Caudate nucleus (tissue), 63 donors: ENCODE measurements at places on chromosomes 11 and 22.

DNA sequence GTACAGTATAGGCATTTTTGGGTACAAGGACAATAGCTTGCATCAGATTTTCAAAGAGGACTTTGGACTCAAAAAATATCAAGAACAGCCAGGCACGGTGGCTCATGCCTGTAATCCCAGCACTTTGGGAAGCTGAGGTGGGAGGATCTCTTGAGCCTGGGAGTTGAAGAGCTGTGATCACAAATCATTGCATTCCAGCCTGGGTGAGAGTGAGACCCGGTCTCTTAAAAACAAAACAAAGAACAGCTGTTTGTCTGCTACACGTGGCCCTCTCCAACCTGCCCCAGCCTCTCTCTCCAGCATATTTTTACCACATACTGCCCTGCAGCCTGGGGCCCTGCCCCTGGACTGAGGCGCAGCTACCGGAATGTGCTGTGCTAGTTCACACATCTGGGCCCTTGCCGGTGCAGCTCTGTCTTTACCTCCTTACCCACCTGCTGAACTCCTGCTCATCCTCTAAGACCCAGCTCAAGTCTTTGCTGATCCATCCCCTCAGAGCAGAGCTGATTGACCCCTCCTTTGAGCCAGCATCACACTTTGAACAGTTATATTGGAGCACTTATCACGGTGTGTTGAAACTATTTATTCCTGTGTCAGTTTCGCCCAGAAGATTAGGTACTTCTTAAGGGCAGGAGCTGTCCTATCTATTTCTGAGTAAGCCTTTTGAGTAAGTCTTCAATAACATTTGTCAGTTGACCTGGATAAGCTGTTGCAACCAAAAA is 29.4 kb downstream of the GRIK4 start:
- DNase-seq, result no peak

DNA sequence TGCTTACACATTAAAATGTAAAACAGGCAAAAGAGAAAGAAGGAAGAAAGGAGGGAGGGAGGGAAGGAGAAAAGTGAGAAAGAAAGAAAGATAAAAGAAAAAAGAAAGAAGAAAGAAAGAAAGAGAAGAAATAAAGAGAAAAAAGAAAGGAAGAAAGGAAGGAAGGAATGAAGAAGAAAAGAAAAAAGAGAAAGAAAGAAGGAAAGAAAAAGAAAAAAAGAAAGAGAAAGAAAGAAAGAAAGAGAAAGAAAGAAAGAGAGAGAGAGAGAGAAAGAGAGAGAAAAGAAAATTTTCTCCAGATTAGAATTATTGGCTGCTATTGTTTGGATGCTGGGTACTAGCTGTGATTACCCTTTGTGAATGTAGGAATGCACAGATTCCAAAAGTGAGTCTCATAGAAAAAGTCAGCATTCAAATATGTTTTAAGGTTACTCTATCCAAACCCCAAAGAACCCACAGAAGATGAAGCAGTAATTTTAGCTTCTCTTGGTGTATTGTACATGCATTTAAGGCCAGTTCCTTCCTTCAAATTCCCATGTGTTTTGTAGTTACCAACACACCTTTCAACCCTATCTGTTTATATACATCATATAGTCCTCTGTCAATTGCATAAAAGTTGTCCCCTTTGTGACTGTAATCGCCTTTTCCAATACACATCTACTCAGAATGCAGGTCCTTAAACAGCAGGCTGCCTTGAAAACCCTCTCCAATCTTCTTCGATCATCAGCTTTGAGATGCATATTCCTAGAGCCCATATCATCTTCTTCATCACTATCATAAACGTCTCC is 789 bp upstream of the FAM111A start:
- DNase-seq, result no peak

- no peak for DNase-seq
Observed at GRCh38 chr22:31871480-31871879, 72.9 kb upstream of the YWHAH start.

- DNase-seq, result no peak
Observed at GRCh38 chr11:120168108-120168959, 30.4 kb upstream of the TRIM29 start.

DNA sequence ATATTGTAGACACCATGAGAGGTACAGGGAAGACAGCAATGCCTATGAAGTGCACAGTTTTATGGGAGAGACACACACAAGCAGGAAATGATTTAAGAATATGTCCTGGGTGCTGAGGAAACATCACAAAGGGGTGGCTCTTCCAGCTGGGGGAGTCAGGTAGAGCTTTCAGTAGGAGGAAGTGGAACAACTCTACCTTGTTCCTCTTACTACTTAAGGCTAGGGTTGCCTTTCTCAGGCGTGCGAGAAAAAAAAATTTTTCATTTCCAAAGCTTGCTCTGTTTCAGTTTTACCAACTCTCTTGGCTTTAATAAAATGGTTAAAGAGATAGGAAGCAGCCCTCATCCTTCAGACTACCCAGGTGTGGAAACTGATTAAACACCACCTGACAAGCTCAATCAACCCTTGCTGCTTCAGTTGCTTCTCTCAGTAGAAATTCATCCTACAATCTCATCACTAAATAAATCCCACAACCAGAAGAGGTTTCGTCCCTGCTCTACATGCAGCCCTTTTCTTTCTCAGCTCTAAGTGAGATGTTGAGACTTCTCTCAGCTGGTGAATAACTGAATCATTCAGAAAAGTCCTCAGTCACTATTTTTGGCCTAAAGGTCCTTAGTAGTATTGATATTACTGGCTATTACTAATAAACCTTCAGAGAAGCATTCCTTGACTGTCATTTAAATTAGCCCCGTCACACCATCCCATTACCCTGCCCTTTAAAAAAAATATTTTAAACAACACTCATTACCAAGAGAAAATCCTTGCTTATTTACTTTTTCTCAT is 5.9 kb downstream of the ABTB2 start:
- DNase-seq, result no peak

DNA sequence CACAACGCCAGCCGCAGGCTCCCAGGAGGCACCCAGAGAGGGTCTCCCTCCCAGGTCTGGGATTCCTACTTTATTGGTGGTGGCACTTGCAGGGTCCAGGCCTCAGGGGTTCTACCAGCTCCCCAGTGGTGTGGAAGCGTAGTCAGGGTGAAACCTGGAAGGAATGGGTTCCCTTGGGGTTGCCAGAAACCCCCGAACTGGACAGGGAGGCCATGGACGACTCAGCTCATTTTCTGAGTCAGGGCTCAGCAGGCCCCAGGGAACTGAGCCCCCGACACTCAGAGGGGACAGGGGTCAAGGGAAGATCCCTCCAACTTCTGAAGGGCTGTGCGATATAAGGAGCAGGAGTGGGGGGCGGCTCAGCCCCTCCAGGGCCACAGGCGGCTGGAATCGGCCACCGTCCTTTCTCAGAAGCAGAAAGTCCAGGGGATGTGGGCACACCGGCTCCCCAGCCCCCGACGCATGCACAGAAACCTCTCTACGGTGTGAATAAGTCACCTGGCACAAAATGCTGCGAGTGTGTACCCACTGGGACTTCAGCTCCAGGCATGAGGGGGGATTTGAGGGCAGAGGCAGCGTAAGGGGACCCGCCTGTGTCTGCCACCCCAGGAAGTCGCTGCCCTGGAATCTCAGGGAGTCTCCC is 25.1 kb downstream of the MRGPRG start:
- DNase-seq, result no peak

DNA sequence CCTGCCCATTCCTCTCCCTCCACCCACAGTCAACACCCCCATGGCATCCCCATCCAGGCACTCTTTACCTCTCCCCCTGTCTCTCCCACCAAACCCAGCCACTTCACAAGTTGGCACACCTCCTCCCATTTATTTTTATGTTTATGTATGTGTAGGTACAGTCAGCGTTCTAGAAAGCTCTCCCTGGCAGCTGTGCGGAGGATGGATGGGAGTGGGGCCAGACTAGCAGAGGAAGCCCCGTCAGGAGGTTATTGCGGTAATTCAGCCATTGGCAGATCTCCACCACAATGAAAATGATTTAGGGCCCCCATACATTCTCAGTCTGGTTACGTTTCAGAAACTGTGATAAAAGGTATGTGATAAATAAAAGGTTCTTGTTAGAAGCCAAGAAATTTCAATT is 51.3 kb downstream of the BTG4 start:
- DNase-seq, result no peak

- DNase-seq, result no peak
Observed at GRCh38 chr11:43567396-43567975, 113.1 kb upstream of the HSD17B12 start.

- DNase-seq, result no peak
Observed at GRCh38 chr11:61287338-61287977, 7.7 kb downstream of the VWCE start.

DNA sequence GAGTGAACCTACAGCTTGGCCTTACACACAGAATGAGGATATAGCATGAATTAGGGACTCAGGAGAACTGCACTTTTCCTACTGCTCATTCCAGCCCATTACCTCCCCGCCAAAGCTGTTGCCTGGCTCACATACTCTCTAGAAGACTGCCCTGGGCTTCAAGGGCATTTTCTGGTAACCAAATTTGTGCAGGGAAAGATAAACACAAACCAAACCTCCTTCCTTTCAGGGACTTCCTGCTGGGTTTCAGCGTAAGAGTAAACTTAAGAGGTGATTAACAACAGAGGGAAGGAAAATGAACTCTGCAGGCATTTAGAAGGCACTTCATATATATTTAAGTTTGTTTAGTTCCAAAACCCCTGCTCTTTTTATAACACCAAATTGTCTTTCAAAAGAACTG is 194.9 kb downstream of the SWAP70 start:
- no peak for DNase-seq
